ENCODE measurements at places on chromosomes 5 and 9. TPM values are rescaled to one million over a fixed set of nuclear protein-coding genes. Genes with fewer than 3 reads are reported as not detected.

Gene PDZD2
- total RNA-seq, result 3.4 TPM

Gene PTGDS
- not detected for total RNA-seq

Gene TLR4
- 38.6 TPM for total RNA-seq

Gene KIF3A
- total RNA-seq, result 15.8 TPM

Gene PPP1R26
- 11.8 TPM for total RNA-seq

Gene PALM2AKAP2
- total RNA-seq, result not detected

Gene SHOC1
- total RNA-seq, result not detected

Gene OBP2B
- total RNA-seq, result not detected

DNA sequence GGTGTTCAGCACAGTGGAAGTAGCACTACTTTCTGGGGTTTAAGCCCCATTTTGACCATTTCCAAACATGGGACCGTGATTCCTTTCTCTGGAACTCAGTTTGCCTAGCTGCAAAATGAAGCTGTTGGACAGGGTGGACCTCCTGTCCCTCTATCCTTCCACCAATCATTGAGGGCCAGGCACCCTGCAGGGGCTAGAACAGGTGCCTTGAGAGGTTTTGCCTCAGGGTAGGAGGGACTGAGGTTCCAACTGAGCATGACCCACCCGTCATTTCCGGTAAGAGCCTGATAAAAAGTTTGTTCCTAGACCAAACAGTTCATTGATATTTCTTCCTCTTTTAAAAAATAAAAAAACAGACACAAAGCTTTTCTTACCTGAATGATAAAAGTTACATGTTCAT lies 116.5 kb downstream of the MVB12B start:
- DNase-seq, result no peak

DNA sequence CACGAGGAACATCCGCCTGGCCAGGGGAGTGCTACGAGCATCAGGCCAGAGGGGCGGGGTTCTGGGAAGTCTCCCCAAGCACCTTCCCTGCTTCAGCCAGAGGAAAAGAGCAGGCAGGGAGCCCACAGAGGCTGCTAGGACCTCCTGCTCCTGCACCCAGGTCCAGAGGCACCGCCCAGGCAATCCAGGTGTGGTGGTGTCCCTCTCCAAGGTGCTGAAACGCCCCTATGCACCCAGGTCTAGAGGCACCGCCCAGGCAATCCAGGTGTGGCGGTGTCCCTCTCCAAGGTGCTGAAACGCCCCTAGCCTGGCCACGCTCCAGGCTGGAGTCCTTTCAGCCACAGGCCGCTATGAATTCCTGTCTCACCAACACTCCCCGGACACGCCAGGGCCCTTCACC lies 10.7 kb upstream of the UBAC1 start:
- no peak for DNase-seq

- DNase-seq, result no peak
Measured at GRCh38 chr5:135337064-135337463, 62.0 kb downstream of the MACROH2A1 start.

- no peak for DNase-seq
Measured at GRCh38 chr9:126406075-126406667, 79.5 kb downstream of the MVB12B start.

DNA sequence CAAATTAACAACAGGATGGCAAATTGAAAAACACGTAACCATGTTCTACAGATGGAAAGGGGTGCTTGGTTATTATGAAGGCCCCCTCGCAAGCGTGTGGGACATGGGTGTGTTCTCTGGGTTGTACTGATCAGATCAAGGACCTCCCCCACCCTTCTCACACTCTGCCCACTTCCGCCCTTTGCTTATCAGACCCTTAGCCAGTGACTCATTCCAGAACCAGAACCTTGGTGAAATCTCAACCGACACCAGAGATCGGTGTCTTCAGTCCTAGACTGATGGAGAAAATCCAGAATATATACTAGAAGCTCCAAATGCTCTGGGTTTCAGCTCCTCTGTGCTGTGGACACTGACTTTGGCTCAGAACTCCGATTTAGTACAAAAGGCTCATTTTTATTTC lies 64.9 kb downstream of the PTTG1 start:
- DNase-seq, result no peak

DNA sequence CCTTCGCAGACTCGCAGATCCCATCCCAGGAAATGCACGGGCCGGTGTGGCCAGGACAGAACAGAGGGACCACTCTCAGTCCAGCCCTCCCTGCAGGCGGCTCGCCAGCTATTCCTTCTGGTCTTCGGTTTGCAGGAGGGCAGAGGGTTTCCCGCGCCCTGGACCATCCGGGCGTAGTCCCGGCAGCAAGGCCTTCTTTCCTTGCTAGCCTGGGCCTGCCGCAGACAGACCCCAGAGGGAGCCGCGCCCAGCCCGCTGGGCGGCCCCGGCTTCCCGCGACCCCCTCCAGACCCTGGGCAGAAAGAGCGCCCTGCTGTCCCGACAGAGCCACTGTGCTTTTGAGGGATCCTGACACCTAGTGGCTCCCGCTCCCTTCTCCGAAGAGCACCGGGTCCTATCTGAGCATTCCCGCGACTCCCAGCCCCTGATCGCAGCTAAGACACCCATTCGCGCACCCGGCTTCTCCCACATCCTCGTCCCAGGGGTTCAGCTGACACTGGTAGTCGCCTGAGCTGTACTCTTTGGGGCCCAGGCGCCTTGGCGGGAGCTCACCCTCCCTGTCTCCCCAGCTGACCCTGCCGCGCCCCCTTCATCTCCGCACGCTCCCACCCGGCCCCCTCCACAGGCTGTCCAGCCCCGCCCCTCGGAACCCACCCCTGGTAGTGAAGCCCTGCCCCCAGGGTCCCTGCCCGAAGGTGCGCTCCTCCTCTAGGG lies 1.1 kb downstream of the CFAP90 start:
- DNase-seq, result no peak

DNA sequence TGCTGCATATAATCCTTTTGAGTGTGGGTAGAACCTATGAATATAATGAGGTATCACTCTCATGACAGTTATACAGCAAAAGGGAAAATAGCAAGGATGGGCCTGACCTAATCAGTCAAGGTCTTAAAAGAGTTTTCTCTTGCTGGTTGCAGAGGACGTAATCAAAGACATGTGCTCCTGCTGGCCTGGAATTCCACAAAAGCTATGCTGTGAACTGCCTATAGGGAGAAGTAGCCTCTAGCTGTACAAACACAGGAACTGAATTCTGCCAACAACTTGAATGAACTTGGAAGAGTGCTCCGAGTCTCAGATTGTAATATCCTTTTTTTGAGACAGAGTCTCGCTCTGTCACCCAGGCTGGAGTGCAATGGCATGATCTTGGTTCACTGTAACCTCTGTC lies 195.6 kb downstream of the PLK2 start:
- peak; percentile 48 for DNase-seq

DNA sequence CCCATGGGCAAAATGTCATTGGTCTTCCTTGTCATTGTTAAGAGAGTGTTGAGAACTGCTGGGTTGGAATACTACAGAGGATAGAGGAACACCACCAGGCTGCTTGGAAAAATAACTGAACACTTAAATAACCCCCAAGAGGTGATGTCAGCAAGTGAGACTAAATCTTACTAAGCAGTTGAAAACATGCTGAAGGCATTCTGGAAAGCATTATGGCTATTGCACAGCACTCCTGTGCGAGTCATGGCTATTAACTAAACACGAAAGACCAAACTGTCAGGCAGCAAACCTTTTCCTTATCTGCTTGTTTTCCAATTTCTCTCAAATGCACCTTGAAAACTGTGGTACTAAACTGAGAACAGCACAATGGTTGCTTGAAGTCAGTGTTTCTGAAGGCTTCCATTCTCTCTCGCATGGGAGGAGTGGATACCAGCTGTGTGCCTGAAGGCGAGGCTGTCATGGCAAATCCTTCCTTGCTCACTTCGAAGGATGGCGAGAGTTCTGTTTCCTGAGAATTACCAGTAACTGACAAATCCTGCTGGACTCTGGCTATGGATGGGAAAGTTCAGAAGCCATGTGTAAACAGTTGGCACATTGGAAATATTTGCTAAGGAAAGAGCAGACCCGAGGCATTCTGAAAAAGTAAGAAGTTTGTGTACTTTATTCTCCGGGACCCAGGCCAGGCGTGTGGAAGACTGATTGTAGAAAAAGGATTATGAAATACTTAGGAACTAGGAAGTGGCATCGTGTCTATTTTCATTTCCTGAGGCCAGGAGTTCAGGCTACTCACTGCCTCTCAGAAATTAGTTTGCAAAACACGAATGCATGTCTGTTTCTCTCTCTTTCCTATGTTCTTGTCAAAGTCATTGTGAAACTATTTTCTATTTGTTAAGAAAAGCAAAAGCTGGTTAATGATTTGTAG lies 182.1 kb downstream of the DMRT2 start:
- DNase-seq, result no peak

DNA sequence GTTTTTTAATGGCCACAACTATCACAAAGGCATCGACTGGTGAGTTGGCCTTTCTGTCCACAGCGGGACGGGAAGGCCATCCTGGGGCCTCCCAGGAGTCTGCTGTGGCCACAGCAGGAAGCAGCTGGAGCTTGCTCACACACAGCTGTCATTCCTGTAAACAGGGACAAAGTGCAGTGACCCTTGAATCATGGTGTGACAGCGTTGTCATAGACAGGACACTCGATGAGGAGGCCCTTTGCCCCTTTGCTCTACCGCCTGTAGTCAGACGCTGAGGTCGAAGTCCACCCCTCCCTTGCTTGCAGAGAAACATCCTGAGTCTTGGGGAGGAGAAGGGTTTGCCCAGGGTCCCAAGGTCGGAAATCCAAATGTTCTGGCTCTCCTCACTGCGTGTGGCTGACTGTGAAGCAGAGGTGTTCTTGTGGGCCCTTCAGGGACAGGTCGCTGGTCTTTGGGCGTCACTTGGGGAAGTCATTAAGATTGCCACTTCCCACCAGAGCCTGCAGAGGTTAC lies 35.1 kb downstream of the NDST1 start:
- peak; percentile 58 for DNase-seq

DNA sequence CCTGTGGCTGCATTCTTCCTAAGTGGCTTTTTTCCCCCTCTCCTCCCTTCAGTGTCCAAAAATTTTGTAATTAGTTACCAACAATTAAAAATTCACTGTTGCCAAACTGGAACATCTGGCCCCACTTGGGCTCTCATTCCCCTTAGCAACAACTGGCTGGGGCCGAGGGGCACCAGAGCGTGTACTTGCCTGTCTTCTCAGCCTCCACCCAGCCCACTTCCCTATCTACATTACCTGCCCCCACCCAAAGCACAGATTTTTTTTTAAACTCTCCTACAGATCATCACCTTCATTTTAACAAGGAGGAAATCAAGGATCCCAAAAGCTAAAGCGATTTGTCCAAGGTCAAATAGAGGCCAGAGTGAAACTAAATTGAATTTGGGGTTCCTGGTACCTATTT lies 278.8 kb downstream of the EBF1 start:
- DNase-seq, result no peak

- no peak for DNase-seq
Measured at GRCh38 chr5:90530736-90531487, 1.5 kb upstream of the LYSMD3 start.

DNA sequence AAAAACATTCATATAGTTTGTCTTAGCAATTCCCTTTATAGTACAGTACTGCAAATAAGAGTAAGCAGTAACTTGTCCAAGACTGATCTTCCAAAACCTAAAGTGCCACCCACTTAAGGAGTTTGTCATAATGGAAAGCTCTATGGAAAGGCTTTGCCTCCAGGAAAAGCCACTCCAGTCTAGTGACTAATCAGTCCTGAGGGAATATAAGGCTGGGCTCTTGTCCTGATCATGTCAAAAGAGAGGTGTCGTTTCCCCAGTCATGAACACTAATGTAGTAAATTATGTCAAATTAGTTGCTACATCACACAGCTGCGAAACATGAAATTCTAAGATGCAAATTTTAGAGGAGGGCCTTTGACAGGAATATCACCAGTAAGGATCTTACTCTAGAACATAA lies 271.6 kb downstream of the GABRB2 start:
- no peak for DNase-seq

DNA sequence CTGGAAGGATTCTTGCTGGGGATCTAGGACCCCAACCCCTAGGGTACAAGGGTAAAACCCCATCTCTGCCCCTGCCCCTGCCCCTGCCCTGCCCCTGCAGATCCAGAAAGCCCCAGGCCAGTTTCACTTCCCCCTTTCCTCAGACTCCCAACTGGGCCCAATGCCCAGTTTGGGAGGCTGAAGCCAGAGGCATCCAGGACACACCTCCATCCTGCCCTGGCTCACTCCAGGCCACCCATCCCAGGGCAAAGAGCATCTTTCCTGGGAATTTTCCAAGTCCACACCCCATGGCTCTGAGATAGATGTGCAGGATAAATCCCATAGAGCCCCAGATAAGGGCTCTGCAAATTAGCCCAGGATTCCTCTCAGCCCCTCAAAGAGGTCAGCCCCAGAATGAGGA lies 17.4 kb downstream of the CNTFR start:
- DNase-seq, result no peak

All from endothelial cell of umbilical vein (primary cell).